ENCODE measurements at places on chromosomes 16 and 17.
A peak's percentile ranks its signal among the peaks of the same experiment; 100 is the strongest.

DNA sequence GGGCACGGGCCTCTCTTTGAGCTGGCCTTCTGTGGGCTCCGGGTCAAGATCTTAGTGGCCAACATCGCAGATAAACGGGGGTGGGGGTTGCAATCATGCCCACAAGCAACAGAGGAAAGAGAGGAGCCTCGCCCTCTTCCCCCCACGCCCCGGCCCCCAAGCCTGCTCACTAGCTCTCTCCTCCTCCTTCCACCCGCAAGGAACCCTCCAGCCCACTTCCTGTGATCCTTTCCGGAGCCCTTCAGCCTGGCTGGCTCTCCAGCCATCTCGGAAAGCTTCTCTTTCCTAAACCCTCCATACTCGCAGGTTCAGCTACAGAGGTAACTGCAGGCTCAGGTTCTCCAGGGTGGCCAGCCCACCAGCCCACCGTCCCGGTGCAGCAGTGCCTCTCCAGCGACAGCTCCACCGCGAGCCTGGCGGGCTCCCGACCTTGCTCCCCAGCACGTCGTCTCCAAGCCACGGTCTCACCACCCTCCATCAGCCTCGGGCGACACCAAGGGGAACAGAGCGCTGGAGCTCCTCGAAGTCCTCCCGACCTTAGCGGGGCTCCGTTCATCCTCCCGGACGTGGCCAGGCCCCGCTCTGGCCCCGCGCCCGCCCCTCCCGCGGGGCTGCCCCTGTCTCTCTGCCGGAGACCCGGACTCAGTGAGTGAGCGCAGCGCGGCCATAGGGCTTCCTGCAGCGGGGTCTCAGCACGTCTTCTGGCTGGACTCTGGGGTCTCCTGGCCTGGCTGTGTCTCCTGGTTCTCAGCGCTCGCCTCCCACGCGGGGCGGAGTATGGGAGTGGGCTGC, 12.9 kb upstream of the ODF4 start:
- peak; percentile 19 for DNase-seq

DNA sequence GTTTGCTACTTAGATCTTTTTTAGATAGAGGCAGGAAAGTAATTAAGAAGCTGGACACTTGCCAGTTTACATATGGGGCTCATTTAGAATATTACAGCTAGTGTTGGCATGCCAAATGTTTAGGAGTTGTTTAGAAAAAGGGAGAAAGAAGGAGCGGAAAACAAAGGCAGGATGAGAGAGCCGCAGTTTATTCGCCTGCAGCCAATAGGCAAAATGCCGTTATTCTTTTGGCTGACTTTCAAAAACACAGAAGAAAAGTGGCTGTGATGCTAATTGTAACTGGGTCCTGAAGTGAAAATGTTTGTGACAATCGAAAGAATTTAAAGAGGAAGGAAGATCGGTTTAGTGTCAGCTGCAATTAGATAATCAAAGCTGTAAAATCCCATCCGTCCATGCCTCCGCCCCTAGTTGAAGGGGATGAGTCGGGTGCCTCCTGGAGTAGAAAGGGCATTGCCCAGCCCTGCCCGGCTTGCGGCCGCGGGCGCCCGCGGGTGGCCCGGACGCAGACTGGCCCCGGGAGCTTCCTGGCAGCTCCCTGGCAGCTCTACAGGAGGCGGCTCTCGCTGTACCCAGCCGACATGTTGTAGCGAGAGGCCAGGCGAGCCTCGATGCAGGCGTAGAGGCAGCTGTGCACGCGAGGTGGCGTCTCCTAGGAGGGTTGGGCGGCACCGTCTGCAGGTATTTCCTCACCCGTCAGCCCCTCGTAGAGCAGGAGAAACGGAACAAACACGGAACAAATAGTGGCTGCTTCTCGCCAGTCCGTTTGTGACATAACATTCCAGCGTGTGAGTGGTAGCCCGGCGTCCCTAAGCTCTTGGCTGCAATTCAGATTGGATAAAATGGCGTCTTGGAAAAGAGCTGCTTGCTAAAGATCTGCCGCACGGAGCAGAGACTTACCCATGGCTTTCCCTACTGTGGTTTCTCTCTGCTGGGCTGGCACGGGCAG, 82.2 kb downstream of the TNRC6C start:
- peak; percentile 9 for DNase-seq

GRCh38 chr16:69448470-69449193, 24.2 kb downstream of the CYB5B start:
- no peak for DNase-seq

DNA sequence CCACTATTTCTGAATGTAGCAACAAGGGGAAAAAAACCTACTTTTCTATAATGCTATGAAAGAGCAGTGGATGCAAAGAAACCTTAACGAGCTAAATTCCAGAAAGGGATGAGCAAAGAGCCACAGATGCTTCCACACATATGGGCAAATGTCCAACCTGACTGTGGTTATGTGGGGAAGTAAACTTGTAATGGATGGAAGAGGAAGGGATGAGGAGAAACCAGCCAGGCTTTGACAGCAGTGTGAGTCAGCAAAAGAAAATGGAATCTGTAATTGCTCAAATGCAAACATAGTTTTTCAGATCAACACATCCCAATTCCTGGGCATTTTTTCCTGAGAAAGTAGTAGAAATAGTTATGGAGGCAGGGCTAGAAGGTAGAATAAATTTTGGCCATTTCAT, 204.8 kb upstream of the CPHXL start:
- DNase-seq = no peak

DNA sequence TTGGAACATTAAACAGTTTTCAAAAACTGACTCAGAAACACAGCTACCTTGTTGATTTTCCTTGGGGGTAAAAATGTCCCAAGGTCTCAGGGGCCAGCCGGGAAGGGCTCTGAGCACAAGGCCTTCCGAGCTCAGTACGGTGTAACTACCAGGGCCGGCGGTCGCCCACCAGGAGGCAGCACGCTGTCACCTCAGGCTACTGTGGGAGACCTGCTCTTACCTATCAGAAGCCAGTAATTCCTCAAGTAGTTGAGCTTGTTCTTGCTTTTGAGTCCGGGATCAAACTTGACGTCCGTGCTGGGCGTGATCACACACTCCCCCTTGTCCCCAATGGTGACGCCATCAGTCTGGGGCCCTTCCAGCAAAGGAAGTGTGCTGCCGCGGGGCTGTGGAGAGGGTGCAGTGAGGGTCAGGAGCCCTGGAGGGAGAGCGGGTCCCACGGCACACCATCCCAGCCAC, 43.4 kb upstream of the ICAM2 start:
- DNase-seq = peak; percentile 49

GRCh38 chr17:6366221-6366666, 68.7 kb downstream of the AIPL1 start:
- DNase-seq = no peak

Data from stimulated activated CD4-positive, alpha-beta T cell treated with anti-CD3 and anti-CD28 coated beads, Interleukin-12 subunit alpha, Interleukin-12 subunit beta, amount 100 ng/mL, for 4 hours (primary cell).